ENCODE measurements at places on chromosomes 3 and 15.

- DNase-seq, result no peak
Measured at GRCh38 chr3:194812176-194812575, 126.5 kb downstream of the FAM43A start.

DNA sequence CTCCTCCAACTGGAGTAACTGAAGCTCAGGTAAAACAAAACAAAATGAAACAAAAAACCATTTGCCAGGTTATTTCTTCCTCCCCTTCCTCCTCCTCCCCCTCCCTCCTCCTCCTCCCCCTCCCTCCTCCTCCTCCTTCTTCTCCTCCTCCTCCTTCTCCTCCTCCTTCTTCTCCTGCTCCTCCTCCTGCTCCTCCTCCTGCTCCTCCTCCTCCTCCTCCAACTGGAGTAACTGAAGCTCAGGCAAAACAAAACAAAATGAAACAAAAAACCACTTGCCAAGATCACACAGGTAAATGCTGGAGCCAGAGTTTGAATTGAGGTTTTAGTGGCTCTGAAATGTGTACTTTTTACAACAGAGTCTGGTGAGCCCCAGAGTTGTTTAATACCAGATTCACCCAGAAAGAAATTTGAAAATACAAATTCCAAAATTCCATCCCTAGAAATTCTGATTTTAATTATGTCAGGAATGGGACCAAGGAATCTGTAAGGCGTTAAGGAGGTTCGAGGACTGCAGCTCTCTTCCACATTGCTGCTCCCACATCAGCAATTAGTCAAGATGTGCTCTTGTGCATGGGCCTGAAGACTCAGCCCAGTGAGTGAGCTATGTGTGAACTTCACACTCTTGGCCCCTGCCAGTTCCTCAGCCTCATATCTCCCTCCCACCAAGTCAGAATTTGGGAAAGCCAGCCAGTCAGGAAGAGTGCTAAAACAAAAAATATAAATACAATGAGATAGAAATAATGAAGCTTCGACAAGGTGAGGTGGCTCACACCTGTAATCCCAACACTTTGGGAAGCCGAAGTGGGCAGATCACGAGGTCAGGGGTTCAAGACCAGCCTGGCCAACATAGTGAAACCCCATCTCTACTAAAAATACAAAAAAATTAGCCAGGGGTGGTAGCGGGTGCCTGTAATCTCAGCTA is 31.6 kb upstream of the ZNF770 start:
- DNase-seq, result no peak

- no peak for DNase-seq
Measured at GRCh38 chr15:67179411-67179995, 75.0 kb downstream of the AAGAB start.

GRCh38 chr3:178950676-178951075 is 120.9 kb downstream of the ZMAT3 start:
- DNase-seq, result no peak

DNA sequence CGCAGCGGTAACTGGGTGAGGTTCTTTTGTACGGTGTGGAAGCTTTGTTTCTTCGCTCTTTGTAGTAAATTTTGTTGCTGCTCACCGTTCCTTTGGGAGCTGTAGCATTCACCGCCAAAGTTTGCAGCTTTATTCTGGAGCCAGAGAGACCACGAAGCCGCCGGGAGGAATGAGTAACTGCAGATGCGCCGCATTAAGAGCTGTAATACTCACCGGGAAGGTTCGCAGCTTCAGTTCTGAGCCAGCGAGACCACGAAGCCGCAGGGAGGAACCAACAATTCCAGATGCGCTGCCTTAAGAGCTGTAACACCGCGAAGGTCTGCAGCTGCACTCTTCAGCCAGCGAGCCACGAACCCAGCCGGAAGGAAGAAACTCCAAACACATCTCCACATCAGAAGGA is 56.0 kb upstream of the DYNC1LI1 start:
- no peak for DNase-seq

DNA sequence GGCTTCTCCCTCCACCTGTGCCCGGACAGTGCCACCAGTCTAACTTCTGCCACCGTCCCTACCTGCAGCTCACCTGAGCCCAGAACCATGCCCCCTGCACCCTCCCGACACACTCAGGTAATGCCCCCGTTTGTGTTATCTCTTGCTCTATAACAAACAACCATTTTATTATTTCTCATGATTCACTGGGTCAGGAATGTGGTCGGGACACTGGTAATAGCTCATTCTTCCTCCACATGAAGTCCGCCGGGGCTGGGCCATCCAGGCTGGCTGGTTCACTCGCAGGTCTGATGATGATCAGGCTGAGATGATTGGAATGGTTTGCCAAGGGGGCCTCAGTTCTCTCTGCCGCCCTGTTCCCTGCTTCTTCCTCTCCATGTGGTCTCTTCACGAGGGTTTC is 20.3 kb upstream of the NR2E3 start:
- no peak for DNase-seq

GRCh38 chr3:36814776-36815175 is 50.4 kb upstream of the DCLK3 start:
- no peak for DNase-seq

DNA sequence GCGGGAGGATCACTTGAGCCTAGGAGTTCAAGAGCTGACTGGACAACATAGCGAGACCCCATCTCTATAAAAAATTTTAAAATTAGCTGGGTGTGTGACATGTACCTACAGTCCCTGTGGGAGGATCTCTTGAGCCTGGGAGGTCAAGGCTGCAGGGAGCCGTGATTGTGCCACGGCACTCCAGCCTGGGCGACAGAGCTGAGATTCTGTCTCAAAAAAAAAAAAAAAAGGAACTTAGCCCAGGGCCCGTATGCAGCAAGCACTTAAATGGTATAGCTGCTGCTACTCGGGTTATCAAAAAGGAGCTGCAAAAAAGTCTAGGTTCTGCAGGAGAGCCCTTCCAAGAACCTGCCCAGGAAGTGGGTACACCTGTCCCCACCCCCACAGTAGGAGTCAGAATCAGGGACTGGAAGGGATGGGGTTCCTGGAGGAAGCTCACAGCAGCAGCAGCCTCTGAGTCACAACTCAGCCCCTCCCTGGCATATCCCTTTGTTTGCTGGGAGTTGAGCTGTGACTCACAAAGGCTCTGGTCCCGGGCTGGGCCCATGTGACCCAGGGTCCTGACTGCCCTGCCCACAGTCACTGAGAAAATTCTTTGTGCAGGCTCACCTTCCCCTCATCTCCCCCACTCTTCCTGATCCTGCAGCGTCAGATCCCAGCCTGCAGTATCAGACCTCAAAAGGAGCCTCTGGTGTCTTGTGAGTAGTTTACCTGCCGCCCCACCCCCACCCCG is at the start of gene SPATA12:
Gene SPATA12, plus strand, starts transcription at position 576 of the 733 bp plus-strand sequence. CDS start 13,031 bp downstream, outside the sequence.
- DNase-seq, result no peak

DNA sequence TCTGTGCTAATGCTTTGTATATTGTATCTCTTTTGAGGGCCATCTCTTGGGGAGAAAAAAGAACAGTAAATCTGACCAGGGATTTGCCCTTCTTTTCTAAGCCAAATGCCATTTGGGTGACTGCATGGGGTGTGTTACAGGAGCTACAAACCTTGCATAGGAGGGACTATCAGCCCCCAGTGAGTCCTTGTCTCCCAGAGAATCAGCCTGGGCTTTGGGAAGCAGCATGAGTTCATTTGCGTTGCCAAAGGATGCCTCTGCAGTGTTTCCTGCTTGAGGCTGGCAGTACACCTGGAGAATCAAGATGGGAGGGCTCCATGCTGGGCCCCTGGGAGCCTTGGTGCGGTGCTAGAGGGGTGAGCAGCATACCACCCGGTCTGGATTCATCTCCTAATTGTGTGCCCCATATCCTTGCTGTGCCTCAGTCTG is 49.6 kb upstream of the POLG start:
- no peak for DNase-seq

DNA sequence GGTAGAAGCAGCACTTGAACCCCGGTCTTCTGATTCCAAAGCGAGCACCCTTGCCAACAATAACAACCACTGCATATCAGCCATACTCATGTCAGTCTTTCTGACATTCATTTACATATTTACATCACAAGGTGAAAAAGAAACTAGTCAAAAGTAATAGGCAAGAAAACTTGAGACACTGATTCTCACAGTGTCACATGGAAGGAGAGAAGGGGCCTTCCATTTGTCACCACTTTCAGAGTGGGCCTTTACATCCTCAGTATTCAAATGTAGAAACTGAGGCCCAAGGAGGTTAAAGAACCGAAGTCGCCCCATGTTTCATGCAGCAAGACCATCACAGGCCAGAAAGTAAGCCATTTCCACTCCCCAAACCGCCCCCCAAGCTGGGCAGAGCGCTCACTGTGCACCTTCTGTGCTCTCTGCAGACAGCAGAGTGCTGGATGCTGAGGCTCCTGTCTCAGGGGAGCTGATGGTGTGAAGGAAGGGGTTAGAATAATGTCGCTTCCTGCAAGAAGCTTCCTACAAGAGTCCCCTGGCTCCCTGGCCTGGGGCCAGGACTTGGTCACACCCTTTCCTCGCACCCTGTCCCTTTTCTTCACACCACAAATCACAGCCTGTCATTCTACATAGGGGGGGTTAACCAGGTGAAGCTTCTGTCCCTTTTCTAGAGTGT is 260.1 kb downstream of the UACA start:
- DNase-seq, result no peak

GRCh38 chr3:170038434-170039110 is 777 bp downstream of the GPR160 start:
- DNase-seq, result no peak

DNA sequence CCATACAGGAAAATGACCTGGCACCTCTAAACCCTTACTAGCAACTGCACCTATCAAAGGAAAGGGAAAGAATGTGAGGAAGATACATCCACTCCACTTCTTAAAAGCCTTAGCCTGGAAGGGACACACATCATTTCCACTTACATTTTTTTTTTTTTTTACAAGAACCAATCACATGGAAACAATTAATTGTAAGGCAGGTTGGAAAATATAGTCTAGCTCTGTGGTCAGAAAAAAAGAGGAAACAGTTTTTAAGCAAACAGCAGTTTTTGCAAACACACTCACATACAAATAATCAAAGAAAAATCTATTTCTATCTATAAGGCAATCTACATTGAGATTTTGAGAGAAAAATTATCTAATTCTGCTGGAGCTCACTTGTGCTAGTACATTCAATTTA is 98.9 kb upstream of the SPRED1 start:
- DNase-seq, result no peak

DNA sequence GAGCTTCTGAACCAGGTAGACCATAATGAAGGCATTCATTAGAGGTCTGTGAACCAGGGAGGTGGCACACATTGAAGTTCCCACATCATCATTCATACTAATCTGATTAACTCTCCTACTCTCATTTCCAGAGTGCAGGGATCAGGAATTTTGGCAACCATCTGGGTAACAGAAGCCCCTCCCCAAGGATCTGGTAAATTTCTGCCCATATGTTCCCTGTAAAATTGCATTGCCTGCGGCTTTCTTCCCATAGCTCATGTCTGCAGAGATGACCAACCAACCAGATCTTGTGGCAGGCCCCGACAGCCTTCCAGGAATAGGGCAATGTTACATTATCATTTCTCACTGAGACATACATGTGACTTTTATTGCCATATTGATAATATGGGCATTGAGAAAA is 111.4 kb upstream of the CHL1 start:
- no peak for DNase-seq

DNA sequence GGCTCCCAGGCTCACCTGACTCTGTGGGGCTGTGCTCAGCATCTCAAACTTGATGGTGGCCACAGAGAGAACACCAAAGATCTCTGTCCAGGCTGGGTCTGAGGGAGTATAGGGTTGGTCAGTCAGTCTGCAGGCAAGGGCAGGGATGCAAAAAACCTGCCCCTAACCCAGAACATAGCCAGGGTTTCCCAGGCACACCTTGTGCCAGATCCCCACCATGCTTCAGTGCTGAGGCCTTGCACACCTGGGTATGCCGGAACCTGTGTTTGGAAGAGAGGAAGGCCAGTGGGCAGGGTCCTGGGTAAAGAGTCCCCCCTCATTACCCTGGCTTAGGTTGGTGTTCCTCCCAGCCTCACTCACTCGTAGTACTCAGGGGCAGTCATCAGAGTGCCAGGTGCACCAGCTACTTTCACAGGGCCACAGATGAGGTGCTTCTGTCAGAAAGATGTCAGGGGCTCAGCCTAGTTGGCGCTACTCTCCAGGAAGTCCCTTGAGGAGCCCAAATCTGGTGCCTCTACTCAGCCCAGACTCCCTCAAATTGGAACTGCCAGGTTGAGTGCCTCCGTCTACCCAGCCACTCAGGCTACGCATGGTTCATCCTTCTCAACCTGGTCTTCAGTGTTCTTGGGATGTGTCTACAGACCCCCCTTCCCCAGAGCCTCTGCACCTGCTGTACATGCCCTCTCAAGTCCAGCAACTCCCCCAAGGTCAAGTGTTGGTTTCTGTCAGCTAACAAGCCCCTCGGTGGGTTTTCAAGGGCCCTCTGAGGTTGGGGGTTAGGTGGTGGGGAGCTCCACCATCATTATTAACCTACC is 1.8 kb downstream of the DALRD3 start:
- no peak for DNase-seq

- no peak for DNase-seq
Measured at GRCh38 chr3:122628567-122628966, 51.1 kb downstream of the PARP15 start.

- DNase-seq, result no peak
Measured at GRCh38 chr3:123365450-123366143, 83.3 kb downstream of the ADCY5 start.

- no peak for DNase-seq
Measured at GRCh38 chr15:96625256-96625655, 294.8 kb downstream of the NR2F2 start.

DNA sequence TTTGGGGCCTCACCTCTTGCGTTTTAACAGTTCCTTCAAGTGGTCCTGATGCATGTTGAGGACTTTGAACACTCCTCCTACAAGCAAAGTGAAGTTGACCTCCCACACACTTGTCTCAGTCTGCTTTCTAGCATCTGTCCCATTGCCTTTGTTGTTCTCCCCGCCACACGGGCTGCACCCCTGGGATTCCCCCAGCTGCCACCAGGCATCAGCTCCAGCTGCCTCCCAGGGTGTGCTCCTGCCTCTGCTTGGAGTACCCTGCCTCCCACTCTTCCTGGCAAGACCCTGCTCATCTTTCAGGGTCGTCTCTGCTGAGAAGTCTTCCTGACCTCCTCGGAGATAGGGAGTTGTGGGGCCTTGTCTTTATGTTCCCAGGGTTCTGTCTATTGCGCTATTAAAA is 52.2 kb downstream of the IGF1R start:
- no peak for DNase-seq

GRCh38 chr15:73568564-73569280 is 64.5 kb downstream of the NPTN start:
- DNase-seq, result no peak

GRCh38 chr3:50160561-50160983 is 5.4 kb downstream of the SEMA3F start:
- no peak for DNase-seq

Measured in stimulated activated CD4-positive, alpha-beta T cell treated with anti-CD3 and anti-CD28 coated beads, Interleukin-2, amount 100 ng/mL, for 4 hours (primary cell).